ENCODE measurements at places on chromosomes 2 and 18. TPM values are rescaled to one million over a fixed set of nuclear protein-coding genes. Genes with fewer than 3 reads are reported as not detected.

MYL12A gene
- 348 TPM for total RNA-seq

ADAM23 gene
- 10.3 TPM for total RNA-seq

ABHD1 gene
- total RNA-seq, result 1.9 TPM

CPLX4 gene
- not detected for total RNA-seq

TRIM54 gene
- total RNA-seq, result 0.48 TPM

MC2R gene
- not detected for total RNA-seq

SLC11A1 gene
- 0.24 TPM for total RNA-seq

CCDC141 gene
- not detected for total RNA-seq
